CD4-positive, alpha-beta memory T cell (primary cell): ENCODE measurements at places on chromosomes 7 and 10. TPM values are rescaled to one million over a fixed set of nuclear protein-coding genes. Genes with fewer than 3 reads are reported as not detected.
A peak's percentile ranks its signal among the peaks of the same experiment; 100 is the strongest.

- no peaks in the 10 kb centered on the region for H3K27me3 ChIP-seq
- H3K4me3 ChIP-seq: no peak overlapping the region
Measured at GRCh38 chr7:139422126-139422525, 61.3 kb downstream of the KLRG2 start.

- no peak overlapping the region for H3K27ac ChIP-seq
- DNase-seq: no peak
- no peak overlapping the region for H3K4me3 ChIP-seq
- H3K27me3 ChIP-seq: no peaks in the 10 kb centered on the region
- no peaks in the 10 kb centered on the region for H3K4me1 ChIP-seq
Measured at GRCh38 chr7:142754681-142755575, 5.7 kb downstream of the PRSS1 start.

GRCh38 chr7:30968294-30968693 is 4.5 kb downstream of the GHRHR start:
- H3K4me3 ChIP-seq: no peak overlapping the region
- no peaks in the 10 kb centered on the region for H3K27me3 ChIP-seq
- DNase-seq: no peak
- H3K36me3 ChIP-seq: no peaks in the 10 kb centered on the region
- H3K4me1 ChIP-seq: no peaks in the 10 kb centered on the region
- no peak overlapping the region for H3K27ac ChIP-seq

DNA sequence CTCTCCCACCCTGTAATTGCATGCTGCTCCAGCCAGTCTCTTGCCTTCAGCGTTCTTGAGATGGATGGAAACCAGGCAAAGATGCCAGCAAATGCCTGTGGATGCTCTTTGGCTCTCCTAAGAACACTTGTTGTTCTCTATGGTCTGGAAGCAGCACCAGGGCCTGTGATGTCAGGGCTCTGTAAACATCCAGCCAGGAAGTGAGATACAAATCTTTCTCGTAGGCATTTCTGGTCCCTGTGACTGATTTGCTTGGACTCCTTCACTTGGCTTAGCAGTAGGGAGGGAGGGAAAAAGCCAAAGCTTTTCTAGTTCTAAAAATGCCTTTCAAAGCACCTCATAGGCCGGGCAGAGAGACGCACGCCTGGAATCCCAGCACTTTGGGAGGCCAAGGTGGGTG is 201.3 kb downstream of the REEP3 start:
- H3K27me3 ChIP-seq: no peaks in the 10 kb centered on the region
- DNase-seq: no peak
- no peaks in the 10 kb centered on the region for H3K36me3 ChIP-seq
- H3K4me1 ChIP-seq: peaks cover 6% of the 10 kb centered on the region
- no peak overlapping the region for H3K4me3 ChIP-seq

DNA sequence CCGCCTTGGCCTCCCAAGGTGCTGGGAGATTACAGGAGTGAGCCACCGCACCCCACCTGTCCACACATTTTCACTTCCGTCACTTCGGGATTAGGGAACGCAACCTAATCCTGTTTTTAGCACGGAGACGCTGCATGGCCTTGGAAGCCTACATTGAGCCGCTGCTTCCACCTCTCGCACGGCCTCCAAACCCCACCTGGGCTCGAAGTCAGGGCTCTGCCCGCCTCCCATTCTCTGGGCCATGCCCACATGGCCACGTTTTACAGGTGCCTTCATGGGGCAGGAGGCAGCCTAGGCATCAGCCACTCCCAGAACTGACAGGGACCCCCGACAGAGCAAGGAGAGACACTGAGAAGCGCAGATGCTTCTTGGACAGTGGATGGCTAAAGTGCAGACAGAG is 100.6 kb downstream of the OAT start:
- DNase-seq: no peak
- no peaks in the 10 kb centered on the region for H3K27me3 ChIP-seq
- H3K27ac ChIP-seq: no peak overlapping the region
- no peak overlapping the region for H3K4me3 ChIP-seq
- no peaks in the 10 kb centered on the region for H3K4me1 ChIP-seq
- no peaks in the 10 kb centered on the region for H3K36me3 ChIP-seq

DNA sequence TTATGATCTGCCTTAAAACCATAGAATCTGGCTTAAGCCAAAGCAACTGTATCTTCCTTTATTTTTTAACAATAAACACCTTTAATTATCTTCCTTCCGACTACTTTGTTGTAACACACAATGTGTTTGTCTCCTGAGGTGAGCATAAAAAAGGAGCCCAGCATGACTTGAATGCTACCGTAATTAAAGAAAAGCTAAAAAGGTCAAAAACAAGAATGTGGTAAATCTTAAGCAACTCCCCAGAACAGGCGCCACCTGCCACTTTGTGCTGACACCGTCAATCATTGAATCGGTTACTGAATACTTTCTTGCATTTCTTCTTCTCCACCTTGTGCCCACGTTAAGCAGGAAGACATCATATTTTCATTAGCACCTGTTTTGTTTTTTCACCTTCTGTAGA is 569.9 kb upstream of the C7orf33 start:
- H3K36me3 ChIP-seq: no peaks in the 10 kb centered on the region
- H3K4me1 ChIP-seq: no peaks in the 10 kb centered on the region
- H3K27me3 ChIP-seq: no peaks in the 10 kb centered on the region
- H3K27ac ChIP-seq: no peak overlapping the region
- no peak for DNase-seq
- H3K4me3 ChIP-seq: no peak overlapping the region

GRCh38 chr10:6401558-6402348 is 178.3 kb downstream of the PRKCQ start:
- DNase-seq: peak; percentile 70
- H3K27me3 ChIP-seq: no peaks in the 10 kb centered on the region
- H3K27ac ChIP-seq: no peak overlapping the region
- no peak overlapping the region for H3K4me3 ChIP-seq
- no peaks in the 10 kb centered on the region for H3K36me3 ChIP-seq

- H3K27me3 ChIP-seq: no peaks in the 10 kb centered on the region
- no peaks in the 10 kb centered on the region for H3K36me3 ChIP-seq
- peaks cover 17% of the 10 kb centered on the region for H3K4me1 ChIP-seq
Measured at GRCh38 chr7:108529341-108529740, 3.4 kb upstream of the PNPLA8 start.

MACC1 gene
- 0.05 TPM for polyA plus RNA-seq

RNF133 gene
- polyA plus RNA-seq: not detected

PNLIP gene
- not detected for polyA plus RNA-seq

AQP1 gene
- polyA plus RNA-seq: not detected

TBXAS1 gene
- 19.8 TPM for polyA plus RNA-seq

C10orf67 gene
- polyA plus RNA-seq: 0.31 TPM

OPN1SW gene
- not detected for polyA plus RNA-seq

CALML5 gene
- polyA plus RNA-seq: not detected

ASB15 gene
- 0.10 TPM for polyA plus RNA-seq
